HCT116 (cell line): ENCODE measurements at places on chromosomes 12 and 14. TPM values are rescaled to one million over a fixed set of nuclear protein-coding genes. Genes with fewer than 3 reads are reported as not detected.

GRCh38 chr12:89529738-89530137 is 3.9 kb upstream of the POC1B start:
- DNase-seq: no peak
- H3K27ac ChIP-seq: no peak overlapping the region
- H3K36me3 ChIP-seq: no peaks in the 10 kb centered on the region
- no peak overlapping the region for H3K4me3 ChIP-seq
- peaks cover 8% of the 10 kb centered on the region for H3K4me1 ChIP-seq

- H3K4me3 ChIP-seq: no peak overlapping the region
- H3K27ac ChIP-seq: peak overlapping the region; percentile 40; the same call in 1 of the 2 replicates
- no peak for DNase-seq
- peaks cover 40% of the 10 kb centered on the region for H3K4me1 ChIP-seq
- H3K27me3 ChIP-seq: no peaks in the 10 kb centered on the region
Measured at GRCh38 chr12:6771091-6771495, 1.2 kb upstream of the LAG3 start.

DNA sequence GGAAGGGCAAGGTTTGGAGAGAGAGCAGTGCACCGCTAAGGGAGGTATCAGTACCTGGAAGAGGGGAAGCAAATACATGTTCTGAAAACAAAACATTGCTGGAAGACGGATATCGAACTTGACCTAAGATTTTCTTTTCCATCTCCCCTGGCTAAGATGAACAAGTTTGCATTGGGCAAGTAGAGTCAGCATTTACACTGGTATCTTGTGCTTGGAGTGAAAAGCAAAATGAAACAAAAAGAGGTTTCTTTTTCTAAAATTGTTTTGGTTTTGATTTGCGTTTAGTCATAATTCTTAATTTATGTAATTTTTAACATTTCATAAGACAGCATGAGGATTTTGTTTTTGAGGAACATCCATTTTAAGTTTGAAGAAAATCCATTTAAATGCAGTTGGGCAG is 881.6 kb downstream of the NRXN3 start:
- H3K4me1 ChIP-seq: no peaks in the 10 kb centered on the region
- no peak for DNase-seq
- H3K4me3 ChIP-seq: no peak overlapping the region
- no peaks in the 10 kb centered on the region for H3K36me3 ChIP-seq
- no peaks in the 10 kb centered on the region for H3K27me3 ChIP-seq

GRCh38 chr14:97218691-97219430 is 421.7 kb downstream of the VRK1 start:
- H3K36me3 ChIP-seq: no peaks in the 10 kb centered on the region
- no peak overlapping the region for H3K4me3 ChIP-seq
- no peak for DNase-seq
- H3K27ac ChIP-seq: no peak overlapping the region

DNA sequence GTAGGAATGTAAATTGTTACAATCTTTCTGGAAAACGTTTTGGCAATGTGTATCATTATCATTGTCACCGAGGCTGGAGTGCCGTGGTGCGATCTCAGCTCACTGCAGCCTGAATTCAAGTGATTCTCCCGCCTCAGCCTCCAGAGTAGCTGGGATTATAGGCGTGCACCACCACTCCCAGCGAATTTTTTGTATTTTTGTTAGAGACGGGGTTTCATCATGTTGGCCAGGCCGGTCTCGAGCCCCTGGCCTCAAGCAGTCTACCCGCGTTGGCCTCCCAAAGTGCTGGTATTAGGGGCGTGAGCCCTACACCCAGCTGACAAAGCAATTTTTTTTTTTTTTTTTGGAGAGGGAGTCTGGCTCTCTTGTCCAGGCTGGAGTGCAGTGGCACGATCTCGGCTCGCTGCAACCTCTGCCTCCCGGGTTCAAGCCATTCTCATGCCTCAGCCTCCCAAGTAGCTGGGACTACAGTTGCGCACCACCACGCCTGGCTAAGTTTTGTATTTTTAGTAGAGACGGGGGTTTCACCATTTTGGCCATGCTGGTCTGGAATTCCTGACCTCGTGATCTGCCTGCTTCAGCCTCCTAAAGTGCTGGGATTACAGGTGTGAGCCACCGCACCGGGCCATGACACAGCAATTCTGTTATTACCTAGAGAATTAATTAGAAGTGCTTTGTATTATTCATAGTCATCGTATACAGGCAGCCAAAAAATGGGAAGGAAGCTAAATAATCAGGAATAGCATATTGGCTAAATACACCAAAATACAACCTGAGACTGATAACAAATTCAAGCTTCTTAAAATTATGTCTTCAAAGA is 1.2 kb downstream of the ACTR6 start:
- peaks cover 8% of the 10 kb centered on the region for H3K4me1 ChIP-seq
- H3K36me3 ChIP-seq: 0 out of 2 replicates have a peak, but pooled peaks cover 3% of the 10 kb centered on the region
- H3K27me3 ChIP-seq: no peaks in the 10 kb centered on the region

- no peaks in the 10 kb centered on the region for H3K27me3 ChIP-seq
- no peaks in the 10 kb centered on the region for H3K36me3 ChIP-seq
- H3K4me3 ChIP-seq: no peak overlapping the region
- no peak for DNase-seq
- H3K4me1 ChIP-seq: 0 out of 2 replicates have a peak, but pooled peaks cover 2% of the 10 kb centered on the region
Measured at GRCh38 chr12:59649203-59649602, 53.4 kb downstream of the SLC16A7 start.

DNA sequence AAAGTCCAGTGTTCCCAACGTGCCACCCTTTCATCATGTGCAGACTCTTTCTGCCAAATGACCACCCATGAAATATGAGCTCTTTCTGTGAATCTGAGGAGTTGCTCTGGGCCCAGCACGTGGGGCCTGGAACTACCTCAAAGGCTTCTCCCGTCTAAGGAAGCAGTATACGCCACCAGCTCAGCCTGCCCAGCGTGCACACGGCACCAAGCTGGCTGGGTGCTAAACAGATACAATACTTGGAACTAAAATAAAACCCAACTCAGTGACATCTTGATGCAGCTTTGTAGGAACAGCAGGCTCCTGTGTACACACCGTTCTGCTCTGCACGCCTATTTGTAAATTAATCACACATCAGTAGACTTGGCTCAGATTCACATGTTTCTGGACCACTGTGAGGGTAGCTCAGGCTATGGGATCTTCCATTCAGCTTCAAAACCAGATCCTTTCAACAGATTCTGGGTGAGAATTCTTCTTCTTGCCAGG is 74.8 kb downstream of the ARL6IP4 start:
- H3K4me1 ChIP-seq: peaks cover 24% of the 10 kb centered on the region
- H3K36me3 ChIP-seq: no peaks in the 10 kb centered on the region
- no peak overlapping the region for H3K27ac ChIP-seq
- H3K27me3 ChIP-seq: no peaks in the 10 kb centered on the region

- peak; percentile 58 for DNase-seq
- no peaks in the 10 kb centered on the region for H3K36me3 ChIP-seq
- peaks cover 30% of the 10 kb centered on the region for H3K4me1 ChIP-seq
- H3K4me3 ChIP-seq: no peak overlapping the region
Measured at GRCh38 chr14:31934767-31935266, 142.3 kb upstream of the ARHGAP5 start.

- no peak for DNase-seq
- H3K36me3 ChIP-seq: no peaks in the 10 kb centered on the region
- H3K27me3 ChIP-seq: no peaks in the 10 kb centered on the region; the same call in 1 of the 2 replicates
- H3K4me1 ChIP-seq: no peaks in the 10 kb centered on the region
- H3K27ac ChIP-seq: no peak overlapping the region
Measured at GRCh38 chr12:97452230-97452629, 10.4 kb upstream of the RMST start.

DNA sequence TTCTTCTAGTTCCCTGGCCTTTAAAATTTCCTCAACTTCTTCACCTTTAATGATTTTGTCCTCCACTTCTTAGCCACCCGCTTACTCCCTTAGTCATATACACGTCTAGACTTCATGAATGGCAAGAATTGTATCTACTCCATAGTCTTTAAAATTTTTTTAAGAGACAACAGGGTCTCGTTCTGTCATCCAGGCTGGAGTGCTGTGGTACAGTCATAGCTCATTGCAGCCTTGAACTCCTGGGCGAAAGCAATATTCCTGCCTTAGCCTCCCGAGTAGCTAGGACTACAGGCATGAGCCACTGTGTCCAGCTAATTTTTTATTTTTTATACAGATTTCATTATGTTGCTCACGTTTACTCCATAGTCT is 47.9 kb downstream of the BBS10 start:
- no peaks in the 10 kb centered on the region for H3K27me3 ChIP-seq
- H3K27ac ChIP-seq: no peak overlapping the region
- no peaks in the 10 kb centered on the region for H3K36me3 ChIP-seq
- no peak for DNase-seq
- peaks cover 12% of the 10 kb centered on the region for H3K4me1 ChIP-seq

- no peak overlapping the region for H3K27ac ChIP-seq
- H3K4me3 ChIP-seq: no peak overlapping the region
- H3K36me3 ChIP-seq: no peaks in the 10 kb centered on the region
- DNase-seq: no peak
- no peaks in the 10 kb centered on the region for H3K27me3 ChIP-seq
Measured at GRCh38 chr14:34181338-34181737, 230.5 kb upstream of the EGLN3 start.

DNA sequence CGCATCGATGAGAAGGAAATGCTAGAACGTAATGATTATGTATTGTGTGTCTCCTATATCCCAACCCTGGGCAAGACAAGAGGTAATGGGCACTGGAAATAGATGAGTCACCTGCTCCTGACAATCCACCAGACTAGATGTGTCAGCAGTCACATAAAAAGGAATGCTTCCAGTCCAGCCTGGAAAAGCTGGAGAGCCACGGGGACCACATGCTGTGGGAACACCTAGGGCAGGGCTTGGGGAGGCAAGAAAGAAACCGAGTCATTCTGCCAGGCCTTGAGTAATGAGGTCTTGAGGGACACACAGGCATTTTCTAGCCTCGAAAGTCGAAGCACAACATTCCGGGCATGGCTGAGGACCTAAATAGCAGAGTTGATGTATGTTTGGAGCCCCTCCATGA is 716.7 kb upstream of the TMEM132C start:
- H3K27me3 ChIP-seq: no peaks in the 10 kb centered on the region
- no peaks in the 10 kb centered on the region for H3K4me1 ChIP-seq
- no peak overlapping the region for H3K27ac ChIP-seq
- DNase-seq: no peak

GRCh38 chr12:93042283-93042682 is 113.2 kb upstream of the EEA1 start:
- H3K4me3 ChIP-seq: no peak overlapping the region
- H3K27me3 ChIP-seq: no peaks in the 10 kb centered on the region
- no peak for DNase-seq
- H3K36me3 ChIP-seq: no peaks in the 10 kb centered on the region

DNA sequence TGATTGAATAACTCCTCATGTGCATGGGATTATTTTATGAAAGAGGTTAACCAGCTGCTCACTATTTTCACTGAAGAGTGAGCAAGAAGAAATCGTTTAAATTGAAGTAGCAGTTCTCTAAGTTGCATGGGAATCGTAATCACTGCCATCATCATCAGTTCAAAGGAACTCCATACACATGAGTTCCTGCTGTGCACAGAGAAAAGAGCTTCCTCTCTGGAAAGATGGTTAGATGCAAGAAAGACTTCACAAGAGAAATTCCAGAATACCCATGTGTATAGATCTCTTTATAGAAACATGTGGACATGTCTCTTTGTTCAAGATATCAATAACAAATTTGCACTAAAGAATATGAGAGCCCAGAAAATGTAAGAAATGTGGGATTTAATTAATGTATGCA is 291.3 kb downstream of the PDZRN4 start:
- H3K27ac ChIP-seq: no peak overlapping the region
- H3K4me1 ChIP-seq: no peaks in the 10 kb centered on the region
- no peak overlapping the region for H3K4me3 ChIP-seq

- H3K36me3 ChIP-seq: no peaks in the 10 kb centered on the region
- no peak for DNase-seq
- H3K4me3 ChIP-seq: no peak overlapping the region
- H3K27me3 ChIP-seq: no peaks in the 10 kb centered on the region
- H3K27ac ChIP-seq: no peak overlapping the region
Measured at GRCh38 chr12:51621156-51621922, 30.3 kb downstream of the SCN8A start.

GRCh38 chr14:89695846-89696245 is 258.7 kb downstream of the EFCAB11 start:
- H3K36me3 ChIP-seq: no peaks in the 10 kb centered on the region
- peaks cover 1% of the 10 kb centered on the region; the same call in 1 of the 2 replicates for H3K4me1 ChIP-seq
- no peaks in the 10 kb centered on the region for H3K27me3 ChIP-seq
- no peak for DNase-seq
- H3K4me3 ChIP-seq: no peak overlapping the region

DNA sequence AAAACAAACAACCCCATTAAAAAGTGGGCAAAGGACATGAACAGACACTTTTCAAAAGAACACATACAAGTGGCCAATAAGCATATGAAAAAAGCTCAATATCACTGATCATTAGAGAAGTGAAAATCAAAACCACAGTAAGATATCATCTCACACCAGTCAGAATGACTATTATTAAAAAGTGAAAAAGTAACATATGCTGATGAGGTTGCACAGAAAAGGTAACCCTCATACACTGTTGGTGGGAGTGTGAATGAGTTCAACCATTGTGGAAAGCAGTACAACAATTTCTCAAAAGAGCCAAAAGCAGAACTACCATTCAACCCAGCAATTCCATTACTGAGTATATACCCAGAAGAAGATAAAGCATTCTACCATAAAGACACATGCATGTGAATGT is 18.2 kb downstream of the PDE6H start:
- H3K27ac ChIP-seq: no peak overlapping the region
- no peak for DNase-seq
- H3K4me1 ChIP-seq: no peaks in the 10 kb centered on the region
- H3K27me3 ChIP-seq: no peaks in the 10 kb centered on the region
- no peak overlapping the region for H3K4me3 ChIP-seq

DNA sequence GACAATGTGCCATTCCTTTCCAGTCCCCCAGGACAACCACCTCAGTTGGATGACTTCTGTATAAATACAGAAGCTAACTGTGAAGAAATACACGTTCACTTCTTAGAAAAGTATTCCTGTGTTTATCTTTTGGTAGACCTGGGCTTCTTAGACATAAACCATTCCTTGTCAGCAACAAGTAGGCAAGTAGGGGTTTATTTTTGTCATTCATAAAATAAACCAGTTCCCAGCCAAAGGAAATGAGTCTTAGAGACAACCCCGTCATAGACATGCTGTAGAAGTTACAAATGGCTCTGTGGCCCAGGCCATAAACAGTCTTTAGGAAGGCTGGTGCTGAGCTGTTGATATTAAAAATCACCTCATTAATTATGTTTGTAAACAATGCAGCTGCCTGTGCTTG is 243.2 kb downstream of the SPTSSA start:
- no peaks in the 10 kb centered on the region for H3K36me3 ChIP-seq
- no peak overlapping the region for H3K27ac ChIP-seq
- peaks cover 26% of the 10 kb centered on the region for H3K27me3 ChIP-seq
- no peak overlapping the region for H3K4me3 ChIP-seq

Gene SDR9C7
- not detected for total RNA-seq

Gene PNP
- total RNA-seq: 63.0 TPM

Gene NKX2-1
- total RNA-seq: 0.84 TPM

Gene OTOGL
- not detected for total RNA-seq

Gene RASSF9
- not detected for total RNA-seq

Gene BEGAIN
- 8.5 TPM for total RNA-seq

Gene ARMH4
- total RNA-seq: 1.7 TPM

Gene CCND2
- total RNA-seq: 1.1 TPM

Gene VRTN
- 0.10 TPM for total RNA-seq
